ENCODE measurements at places on chromosomes 6 and 20. TPM values are rescaled to one million over a fixed set of nuclear protein-coding genes. Genes with fewer than 3 reads are reported as not detected.

- no peak for DNase-seq
These were observed 182.8 kb downstream of the ZMYND8 start for GRCh38 chr20:47173596-47174216.

DNA sequence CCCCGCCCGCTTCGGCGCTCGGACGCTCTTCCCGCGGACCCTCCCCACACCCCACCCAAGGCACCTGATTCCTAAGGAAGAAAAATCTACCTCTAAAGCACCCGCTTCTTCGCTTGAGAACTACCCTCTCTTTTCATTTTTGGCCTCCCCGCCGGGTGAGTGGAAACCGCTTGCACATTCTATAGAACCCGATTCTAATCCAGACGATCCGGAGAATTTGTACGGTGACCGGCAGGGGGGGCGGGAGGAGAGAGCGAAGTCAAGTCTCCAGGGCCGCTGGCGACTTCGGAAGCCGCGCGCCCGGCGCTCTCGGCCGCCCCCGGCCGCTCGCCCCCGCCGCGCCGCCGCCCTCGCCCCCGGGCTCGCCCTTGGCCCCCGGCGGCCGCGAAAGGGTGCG is at the start of gene RBM24:
RBM24 (plus strand) TSS at position 262 of the 397 bp plus-strand sequence. CDS start 221 bp downstream, outside the sequence.
- DNase-seq, result peak; percentile 80

DNA sequence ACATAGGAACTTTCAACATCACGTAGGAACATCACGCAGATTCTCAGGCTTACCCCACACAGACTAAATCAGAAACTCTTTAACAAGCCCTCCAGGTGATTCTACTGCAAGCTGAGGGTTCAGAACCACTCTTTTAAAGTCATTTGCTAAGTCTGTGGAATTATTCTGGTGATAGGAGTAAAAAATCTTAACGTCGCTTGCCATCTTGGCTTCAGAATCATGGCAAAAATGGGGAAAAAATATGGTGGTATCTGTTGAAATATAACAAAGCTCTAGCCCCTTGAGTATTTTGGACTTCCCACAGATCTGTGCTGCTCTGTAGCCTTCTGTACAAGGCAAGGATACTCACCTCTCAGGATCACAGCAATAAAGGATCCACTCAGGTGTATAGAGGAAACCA is 17.4 kb downstream of the FOXO3 start:
- DNase-seq, result no peak

DNA sequence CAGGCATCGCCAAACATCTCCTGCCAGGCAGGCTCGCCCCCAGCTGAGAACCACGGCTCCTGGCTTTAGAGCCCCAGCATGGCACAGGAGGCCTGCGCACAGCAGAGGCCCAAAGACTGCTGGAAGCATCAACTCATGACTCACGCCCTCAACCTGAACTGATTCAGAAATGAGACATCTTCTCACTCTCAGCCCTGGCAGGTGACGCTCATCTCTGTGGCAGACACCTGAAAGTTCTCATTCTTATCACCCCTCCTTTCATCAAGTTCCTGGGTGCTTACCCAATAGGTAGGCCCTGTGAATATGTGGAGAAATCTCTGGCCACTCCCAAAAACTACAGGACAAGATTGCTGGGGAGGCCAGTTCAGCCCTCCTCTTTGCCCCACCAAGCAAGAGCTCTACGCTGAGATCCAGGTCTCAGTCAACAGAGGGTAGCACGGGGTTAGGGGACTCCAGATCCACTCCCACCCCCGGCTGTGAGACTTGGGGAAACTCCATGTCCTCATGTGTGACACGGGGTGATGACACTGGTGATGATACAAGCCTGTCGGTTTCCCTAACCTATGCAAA is 11.3 kb downstream of the NFATC2 start:
- DNase-seq, result no peak

GRCh38 chr20:48069596-48069995 is 284.3 kb upstream of the SULF2 start:
- DNase-seq, result no peak

DNA sequence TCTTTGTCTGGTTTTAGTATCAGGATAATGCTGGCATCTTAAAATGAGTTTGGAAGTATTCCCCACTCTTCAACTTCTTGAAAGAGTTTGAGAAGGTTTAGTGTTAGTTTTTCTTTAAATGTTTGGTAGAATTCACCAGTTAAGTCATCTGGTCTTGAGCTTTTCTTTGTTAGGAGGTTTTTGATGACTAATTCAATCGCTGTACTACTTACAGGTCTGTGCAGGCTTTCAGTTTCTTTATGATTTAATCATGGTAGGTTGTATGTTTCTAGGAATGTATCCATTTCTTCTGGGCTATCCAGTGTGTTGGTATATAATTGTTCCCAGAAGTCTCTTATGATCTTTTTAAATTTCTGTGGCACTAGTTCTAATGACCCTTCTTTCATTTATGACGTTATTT is 215.5 kb downstream of the LRFN2 start:
- DNase-seq, result no peak

DNA sequence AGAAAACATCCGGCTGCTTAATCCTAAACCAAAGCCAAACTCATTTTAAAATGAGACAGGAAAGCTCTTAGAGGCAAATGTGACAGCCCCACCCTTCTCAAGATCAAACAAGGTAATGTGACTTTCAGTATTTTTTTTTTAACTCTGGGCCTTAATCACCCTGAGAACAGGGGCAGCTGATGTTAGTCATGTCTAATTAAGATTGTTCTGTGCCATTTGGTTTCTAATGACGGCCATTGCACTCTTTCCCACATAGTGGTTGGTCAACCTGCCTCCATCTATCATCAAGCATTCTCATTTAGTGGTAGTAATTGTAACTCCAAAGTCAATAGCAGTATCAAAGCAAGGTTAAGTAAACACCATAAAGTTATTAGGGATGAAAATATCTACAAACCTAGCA is 191.6 kb upstream of the EXOC2 start:
- DNase-seq, result no peak

DNA sequence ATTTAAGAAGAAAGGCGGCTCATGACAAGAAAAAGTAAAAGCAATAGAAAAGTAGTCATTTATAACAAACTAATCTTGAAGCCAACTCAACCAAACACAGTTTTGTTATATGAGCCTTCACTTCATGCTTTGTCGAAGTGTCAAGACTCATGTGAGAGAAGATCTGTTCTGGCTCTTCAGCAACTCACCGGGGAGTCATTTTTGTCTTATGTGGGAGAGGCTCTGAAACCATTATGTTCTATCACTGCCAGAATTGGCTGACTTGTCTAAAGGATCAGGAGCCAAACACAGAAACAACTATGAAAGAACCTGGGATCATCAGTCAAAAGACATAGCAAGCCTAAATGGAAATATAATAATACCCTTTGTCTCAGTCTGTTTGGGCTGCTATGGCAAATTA is 105.2 kb downstream of the CDK19 start:
- no peak for DNase-seq

DNA sequence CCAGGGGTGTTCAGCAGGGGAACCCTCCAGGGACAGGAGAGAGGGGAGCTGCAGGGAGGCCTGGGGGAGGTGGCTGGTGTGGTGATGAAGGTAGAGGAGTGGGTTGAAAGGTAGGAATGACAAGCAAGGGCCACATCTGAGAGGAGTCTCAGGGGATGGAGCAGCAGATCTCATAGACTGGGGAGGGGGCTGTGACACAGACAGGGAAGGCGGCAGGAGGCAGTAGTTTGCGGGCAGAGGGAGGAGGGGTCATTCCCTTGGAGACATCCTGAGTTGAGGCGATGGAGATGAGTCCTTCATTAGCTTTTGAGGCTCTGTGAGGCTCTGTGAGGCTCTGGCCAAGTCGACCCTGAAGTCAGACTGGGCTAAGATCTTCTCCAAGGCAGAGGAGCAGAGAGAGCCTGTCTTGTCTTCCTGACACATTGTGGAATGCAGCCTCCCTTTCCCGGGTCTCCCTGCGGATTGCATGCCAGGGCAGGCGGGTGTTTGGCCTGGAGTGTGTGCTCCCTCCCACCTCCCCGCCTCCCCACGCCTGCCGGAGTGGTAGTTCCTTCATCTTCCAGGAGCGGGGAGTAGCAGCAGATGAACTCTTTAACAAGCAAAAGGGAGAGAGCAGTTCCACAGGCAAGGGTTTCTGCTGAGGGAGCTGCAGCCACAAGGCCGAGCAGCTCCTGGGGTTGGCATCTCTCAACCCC is 34.3 kb upstream of the MLN start:
- DNase-seq, result no peak

DNA sequence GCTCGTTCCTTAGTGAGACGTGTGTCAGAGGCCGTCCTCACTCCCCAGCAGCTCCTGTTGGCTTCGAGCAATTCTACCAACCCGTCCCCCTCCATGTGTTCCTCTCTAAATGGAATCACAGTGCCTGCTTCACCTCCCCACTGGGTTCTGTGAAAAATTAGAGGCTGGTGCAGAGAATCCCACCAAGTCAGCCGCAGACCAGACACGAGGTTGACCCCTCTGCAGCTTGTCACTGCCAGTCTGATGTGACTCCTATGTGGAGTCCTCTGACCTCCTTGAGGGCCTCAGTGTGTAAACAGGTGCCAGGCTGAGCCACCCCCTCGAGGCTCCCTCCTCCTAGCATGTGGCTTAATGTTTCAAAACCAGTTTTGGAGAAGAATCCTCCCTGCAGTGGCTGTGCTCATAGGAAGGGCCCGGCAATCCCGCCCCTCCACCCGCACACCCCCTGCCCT is 12.6 kb upstream of the IRF4 start:
- DNase-seq, result peak; percentile 62

- DNase-seq, result no peak
These were observed 23.8 kb downstream of the TBC1D32 start for GRCh38 chr6:121310495-121310894.

DNA sequence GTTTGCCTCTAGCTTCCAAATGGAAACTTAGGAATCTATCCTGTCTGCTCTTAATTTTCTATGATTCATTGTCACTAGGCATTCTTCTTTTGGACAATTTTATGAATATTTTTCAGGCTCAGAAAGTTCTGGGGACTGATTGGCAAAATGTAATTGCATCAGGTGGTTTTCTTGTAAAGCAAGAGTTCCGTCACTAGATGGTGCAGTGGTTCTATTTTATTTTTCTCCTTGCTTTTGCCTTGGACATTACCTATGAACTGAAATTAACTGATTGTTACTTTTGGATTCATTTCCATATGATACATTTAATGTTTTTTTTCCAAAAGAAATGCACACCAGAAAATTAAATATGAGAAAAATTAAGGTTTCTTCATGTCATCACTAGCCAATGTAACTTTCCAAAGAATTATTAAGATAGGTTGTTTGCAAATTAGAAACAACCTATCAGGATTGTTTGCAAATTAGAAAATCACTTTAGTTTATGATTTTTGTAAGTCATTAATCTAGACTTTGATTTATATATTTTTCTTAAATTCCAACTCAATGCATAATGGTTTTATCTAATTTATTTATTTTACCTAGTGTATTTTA is 48.0 kb downstream of the TMEM170B start:
- DNase-seq, result no peak

DNA sequence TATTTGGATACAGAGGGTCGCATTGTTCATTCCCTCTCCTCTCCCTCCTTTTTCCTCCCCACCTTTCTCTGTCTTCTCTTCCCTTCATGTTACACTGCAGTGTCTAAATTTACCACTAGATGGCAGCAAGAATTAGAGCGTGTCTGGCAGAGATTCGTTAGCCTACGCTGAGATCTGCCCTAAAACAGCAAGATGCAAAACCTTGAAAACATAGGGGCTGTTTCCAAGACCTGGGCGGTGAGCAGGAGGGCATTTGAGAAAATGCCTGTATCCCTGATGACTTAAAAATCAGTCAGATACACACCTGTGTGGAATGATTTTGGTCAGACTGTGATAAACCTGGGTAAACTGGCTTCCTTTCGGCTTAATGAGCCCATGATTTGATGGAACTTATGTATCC is 101.5 kb upstream of the ISM1 start:
- DNase-seq, result no peak

DNA sequence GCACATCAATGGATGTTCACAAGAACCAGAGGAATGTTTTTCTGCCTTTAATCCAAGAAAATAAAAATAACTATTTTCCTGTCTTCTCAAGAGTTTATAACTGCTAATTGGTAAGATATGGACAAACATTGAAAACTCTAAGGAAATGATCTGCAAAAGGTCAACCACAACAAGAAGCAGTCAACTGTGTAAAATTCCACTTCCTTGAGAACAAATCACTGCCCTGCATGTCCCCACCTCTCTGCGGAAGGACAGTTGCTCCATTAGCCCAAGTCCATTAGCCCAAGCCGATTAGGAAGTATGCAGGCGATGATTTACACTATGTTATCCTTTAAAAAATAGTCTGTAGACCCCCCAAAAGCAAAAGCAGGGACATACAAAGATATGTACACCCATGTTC is 27.6 kb downstream of the SLC22A23 start:
- DNase-seq, result no peak

Gene RFX6
- not detected for total RNA-seq

Gene CALHM5
- 5.3 TPM for total RNA-seq

Gene APOBEC2
- total RNA-seq, result not detected

Gene HCRTR2
- total RNA-seq, result not detected

Gene TOX2
- 2.1 TPM for total RNA-seq

Gene NDRG3
- 30.7 TPM for total RNA-seq

Gene CST5
- not detected for total RNA-seq

Gene LY86
- 4.1 TPM for total RNA-seq

Gene CCR6
- not detected for total RNA-seq
